NCI-H345 (cell line): ENCODE measurements at places on chromosomes 3 and 15.

- no peak for DNase-seq
Measured at GRCh38 chr15:85329561-85330422, 50.6 kb upstream of the AKAP13 start.

DNA sequence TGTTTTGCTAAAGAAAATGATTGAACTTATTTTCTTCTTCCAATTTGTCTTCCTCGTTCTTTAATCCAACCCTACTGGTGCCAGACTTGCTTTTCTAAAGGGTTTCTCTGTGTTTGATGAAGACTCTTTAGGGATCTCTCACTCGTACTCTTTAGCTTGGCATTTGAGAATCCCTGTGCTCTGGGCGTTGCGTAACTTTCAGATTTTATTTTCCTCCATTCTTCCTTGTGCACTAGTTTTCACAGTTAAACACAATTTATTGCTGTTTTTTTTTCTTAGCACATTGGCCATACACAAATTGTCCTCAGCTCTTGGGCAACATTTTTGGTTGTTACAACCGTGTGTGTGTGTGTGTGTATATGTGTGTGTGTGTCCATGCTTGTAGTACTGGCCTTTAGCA, 95.8 kb upstream of the ADAMTSL3 start:
- no peak for DNase-seq

DNA sequence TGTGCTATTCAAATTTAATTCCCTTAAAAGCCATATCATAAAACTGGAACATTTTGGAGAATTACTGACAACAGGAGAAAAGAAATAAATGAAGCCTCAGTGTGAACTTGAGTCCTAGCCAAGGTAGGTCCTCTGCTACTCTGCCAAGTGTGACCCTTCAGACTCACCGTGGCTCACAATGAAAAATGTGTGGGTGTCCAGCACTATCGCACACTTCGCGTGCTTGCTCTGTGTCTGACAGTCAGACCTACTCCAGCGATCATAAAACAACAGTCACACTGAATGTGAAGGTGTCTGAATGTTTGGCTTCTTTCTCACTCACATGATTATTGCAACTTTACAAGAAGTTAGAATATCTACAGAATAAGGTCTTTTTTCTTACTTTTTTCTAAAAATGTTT, 65.8 kb upstream of the TRA2B start:
- DNase-seq, result no peak

DNA sequence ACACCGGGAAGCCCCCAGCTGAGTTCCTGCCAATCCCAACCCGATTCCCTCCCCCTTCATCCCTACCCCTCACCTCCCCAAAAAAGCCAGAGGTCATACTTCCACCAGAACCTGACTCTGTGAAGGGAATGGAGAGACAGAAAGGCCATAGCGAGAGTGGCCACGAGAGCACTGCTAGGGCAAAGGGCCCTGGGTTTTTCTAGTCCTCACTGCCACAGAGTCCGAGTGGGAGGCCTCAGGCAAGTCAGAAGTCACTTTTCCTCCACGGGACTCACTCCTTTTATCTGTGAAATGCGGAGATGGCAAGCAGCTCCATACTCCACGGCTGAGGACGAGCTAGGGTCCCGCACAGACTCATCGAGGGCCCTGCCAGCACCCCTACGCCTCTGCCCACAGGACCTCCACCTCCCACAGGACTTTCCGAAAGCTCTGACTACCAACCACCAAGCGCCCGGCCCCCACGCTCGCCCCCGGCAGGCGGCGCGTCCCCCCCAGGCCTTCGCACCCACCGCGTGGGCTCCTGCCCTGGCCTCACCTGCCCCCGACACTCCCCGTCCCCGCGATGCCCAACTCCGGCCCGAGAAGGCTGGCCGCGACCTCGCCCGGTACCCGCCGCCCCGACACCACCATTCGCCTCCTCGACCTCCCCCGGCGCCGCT, 792 bp downstream of the ATP13A3 start:
- DNase-seq, result no peak

DNA sequence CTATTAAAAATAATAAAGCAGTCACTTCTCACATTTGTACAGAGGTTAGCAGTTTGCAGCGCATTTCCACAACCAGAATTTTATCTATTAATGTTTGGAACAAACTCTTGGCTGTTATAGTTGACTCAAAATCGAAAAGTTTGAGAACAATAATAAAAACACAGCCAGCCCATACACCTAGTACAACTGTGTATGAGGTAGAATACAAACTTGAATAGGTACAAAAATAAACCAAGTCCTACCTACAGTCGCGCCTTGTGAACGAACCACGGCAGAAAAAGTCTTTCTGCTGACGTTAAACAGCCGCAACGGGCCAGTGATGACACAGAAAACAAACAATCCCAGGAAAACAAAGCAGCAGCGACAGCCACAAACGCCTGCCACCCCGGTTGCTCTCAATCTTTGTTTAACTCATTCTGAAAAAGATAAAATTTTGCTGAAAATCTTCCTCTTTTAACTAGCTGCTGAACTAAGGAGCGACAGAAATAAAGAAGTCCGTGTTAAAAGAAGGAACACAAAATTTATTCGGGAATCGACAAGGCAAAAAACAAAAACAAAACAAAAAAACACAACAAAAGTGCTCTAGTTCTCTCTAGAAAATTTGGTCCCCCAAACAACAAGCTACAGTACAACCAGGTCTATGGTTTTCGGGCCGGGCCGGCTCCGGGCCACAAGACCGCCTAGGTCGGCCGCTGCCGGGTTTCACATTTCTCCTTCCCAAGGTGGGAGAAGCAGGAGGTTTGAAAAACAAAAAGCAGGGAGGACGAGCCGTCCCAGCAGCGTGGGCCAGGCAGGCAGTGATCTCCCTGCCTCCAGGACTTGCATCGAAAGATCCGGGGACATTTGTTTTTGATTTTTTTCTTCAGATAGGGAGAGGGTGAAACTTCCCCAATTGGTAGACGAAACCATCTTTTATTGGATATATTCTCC, 2.9 kb downstream of the FOXL2 start:
- no peak for DNase-seq

- no peak for DNase-seq
Measured at GRCh38 chr15:52246686-52247431, 48.7 kb downstream of the MYO5C start.

- no peak for DNase-seq
Measured at GRCh38 chr15:90680371-90680935, 36.7 kb upstream of the BLM start.

GRCh38 chr3:98775459-98776139, 12.5 kb downstream of the ST3GAL6 start:
- DNase-seq, result no peak

DNA sequence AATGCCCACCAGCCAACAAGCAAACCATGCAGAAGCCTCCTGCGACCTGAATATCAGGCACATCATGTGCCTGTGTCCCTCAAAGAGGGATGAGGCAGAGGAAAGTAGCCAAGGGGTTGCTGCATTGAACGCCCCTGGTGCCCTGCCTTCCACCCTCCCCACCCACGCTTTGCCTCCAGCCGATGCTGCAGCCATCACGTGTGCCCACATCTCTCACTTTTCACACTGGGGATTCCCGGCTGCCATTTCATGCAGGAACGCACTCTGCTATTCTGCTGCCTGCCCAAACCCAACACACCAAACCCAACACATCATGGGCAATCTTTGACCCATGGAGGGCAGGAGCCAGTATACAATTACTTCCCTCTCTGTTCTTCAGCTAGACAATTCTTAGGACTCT, 462.2 kb upstream of the PROK2 start:
- no peak for DNase-seq

DNA sequence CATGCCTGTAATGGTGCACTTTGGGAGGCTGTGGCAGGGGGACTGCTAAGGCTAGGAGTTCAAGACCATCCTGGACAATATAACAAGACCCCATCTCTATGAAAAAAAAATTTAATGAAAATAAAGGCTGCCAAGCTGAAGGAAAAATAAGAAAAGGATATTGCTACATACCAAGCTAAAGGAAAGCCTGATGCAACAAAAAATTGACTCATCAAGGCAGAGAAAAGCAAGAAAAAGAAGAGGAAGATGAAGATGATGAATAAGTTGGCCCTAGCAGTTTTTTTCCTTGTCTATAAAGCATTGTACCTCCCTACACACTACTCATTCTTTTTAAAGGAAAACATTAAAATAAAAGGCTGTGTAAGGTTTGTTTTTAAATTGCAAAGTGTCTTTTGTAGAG, 441.9 kb upstream of the MDFIC2 start:
- DNase-seq, result no peak

GRCh38 chr3:13364602-13365271, 55.4 kb downstream of the NUP210 start:
- DNase-seq, result no peak

GRCh38 chr3:103787879-103788278, 1353.1 kb downstream of the ZPLD1 start:
- DNase-seq, result no peak

- no peak for DNase-seq
Measured at GRCh38 chr15:98529205-98530145, 118.9 kb upstream of the IGF1R start.

- peak; percentile 96 for DNase-seq
Measured at GRCh38 chr3:30258426-30259392, 347.7 kb upstream of the TGFBR2 start.

GRCh38 chr3:141334627-141335250, 33.6 kb upstream of the ZBTB38 start:
- DNase-seq, result no peak
